Fibroblast of lung (primary cell): ENCODE measurements at places on chromosomes 6 and 20.

GRCh38 chr6:3766214-3766613, 14.7 kb upstream of the PXDC1 start:
- DNase-seq: peak; percentile 36

DNA sequence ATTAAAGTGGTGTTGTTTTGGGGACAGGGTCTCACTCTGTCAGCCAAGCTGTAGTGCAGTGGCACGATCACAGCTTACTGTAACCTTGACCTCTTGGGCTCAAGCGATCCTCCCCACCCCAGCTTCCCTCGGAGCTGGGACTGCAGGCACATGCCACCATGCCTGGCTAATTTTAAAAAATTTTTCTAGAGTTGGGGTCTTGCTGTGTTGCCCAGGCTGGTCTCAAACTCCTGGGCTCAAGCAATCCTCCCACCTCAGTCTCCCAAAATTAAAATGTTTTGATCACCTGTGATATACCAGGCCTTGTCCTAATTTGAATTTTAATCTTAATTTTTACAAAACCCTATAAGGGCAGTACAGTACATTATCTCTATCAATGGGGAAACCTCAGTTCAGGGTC, 25.5 kb downstream of the ACOT13 start:
- no peak for DNase-seq

DNA sequence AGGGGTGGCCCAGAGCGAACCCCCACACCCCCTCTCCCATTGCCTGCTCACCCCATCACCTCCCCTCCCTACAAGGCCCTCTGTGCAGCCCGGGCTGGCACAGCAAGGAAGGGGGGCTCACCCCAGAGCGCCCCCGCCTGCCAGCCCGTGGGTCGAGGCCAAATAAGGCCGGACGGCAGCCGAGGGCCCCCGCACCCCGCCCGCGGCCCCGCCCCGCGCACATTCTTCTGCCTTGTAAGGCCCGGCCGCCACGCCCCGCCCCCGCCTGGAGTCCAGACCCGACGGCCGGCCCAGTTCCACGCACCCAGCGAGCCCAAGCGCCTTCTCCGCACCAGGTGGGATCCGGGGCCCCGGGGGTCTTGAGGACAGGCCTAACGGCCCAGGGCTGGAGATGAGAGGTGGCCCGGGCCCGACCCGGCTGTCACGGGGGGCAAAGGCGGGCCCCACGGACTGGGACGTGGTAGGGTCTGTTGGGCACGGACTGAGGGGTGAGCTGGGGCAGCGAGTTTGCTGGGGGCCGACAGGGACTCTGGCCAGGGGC, at the start of gene MYL9:
Gene MYL9 (plus strand): TSS at position 293 of the 541 bp plus-strand sequence. CDS start 3,366 bp downstream, outside the sequence.
- peak; percentile 80 for DNase-seq

GRCh38 chr6:102736941-102737368, 1343.4 kb downstream of the GRIK2 start:
- peak; percentile 77 for DNase-seq

GRCh38 chr6:114989279-114989964, 646.6 kb upstream of the HS3ST5 start:
- no peak for DNase-seq

DNA sequence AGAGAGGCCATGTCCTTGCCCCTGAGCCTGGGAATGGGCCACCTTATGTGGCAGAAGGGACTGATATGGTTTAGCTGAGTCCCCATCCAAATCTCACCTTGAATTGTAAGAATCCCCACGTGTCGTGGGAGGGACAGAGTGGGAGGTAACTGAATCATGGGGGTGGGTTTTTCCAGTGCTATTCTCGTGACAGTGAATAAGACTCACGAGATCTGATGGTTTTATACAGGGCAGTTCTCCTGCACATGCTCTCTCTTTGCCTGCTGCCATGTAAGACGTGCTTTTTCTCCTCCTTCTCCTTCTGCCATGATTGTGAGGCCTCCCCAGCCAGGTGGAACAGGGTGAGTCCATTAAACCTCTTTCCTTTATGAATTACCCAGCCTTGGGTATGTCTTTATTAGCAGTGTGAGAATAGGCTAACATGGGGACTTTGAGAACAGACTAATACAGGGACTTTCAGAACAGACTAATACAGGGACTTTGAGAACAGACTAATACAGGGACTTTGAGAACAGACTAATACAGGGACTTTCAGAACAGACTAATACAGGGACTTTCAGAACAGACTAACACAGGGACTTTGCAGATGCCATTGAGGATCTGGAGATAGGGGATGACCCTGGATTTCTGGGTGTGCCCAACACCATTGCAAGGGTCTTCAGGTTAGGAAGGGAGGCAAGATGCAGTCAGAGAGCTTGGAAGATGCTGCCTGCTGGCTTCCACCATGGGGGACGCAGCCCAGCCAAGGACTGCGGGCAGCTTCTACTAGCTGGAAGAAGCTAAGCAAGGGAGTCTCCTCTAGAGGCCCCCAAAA, 86.9 kb downstream of the RAMACL start:
- no peak for DNase-seq

DNA sequence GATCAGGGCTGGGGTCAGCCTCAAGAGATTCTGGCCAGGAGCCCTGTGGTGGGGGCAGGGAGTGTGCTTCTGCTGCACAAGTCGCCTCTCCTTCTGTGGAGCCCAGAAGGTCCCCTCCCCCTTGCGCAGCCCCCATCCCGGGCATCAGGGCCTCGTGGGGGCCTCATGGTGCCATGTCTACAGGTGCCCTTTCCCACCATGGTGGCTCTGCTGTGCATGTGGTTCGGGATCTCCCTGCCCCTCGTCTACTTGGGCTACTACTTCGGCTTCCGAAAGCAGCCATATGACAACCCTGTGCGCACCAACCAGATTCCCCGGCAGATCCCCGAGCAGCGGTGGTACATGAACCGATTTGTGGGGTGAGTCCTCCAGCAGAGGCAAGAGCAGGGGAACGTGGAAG, 48.1 kb downstream of the TM9SF4 start:
- DNase-seq: no peak

- no peak for DNase-seq
Measured at GRCh38 chr6:52725143-52725534, 38.1 kb downstream of the GSTA2 start.

DNA sequence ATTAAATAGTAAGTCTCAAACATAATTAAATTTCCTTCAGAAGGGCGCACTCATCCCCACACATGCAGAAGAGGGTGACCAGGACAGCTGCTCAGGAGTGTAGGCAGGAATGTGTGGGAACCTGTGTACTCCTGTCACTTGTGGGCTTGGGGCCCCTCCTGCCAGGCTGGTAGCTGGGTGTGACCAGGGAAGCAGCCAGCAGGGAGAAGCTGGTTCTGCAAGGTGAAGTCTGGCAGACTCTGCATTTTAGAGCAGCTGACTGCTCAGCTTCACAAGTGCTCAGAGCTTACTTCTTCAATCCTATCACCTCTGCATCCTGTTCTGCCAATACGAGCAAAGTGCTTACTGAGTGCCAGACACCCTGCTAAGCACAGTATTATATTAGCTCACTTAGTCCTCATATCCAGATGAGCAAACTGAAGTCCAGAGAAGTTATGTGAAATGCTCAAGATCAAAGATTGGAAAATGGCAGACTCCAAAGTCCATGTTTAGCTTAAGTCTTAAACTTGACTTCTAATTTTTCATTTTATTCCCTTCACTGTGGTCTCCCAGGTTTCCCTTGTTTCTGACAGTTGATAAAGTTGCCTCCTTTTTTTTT, 27.9 kb downstream of the ELMO2 start:
- DNase-seq: no peak

GRCh38 chr6:4323322-4323721, 187.9 kb upstream of the ECI2 start:
- DNase-seq: no peak

- DNase-seq: no peak
Measured at GRCh38 chr20:34927736-34928135, 27.9 kb downstream of the GSS start.

GRCh38 chr6:15674690-15675386, 12.0 kb upstream of the DTNBP1 start:
- DNase-seq: no peak

- DNase-seq: peak; percentile 76
Measured at GRCh38 chr20:10369723-10370090, 64.3 kb downstream of the MKKS start.

GRCh38 chr20:39259808-39260207, 297.7 kb downstream of the DHX35 start:
- no peak for DNase-seq

GRCh38 chr6:88236612-88237360, 70.6 kb upstream of the CNR1 start:
- DNase-seq: no peak

- no peak for DNase-seq
Measured at GRCh38 chr20:61581825-61582188, 329.7 kb downstream of the CDH4 start.

DNA sequence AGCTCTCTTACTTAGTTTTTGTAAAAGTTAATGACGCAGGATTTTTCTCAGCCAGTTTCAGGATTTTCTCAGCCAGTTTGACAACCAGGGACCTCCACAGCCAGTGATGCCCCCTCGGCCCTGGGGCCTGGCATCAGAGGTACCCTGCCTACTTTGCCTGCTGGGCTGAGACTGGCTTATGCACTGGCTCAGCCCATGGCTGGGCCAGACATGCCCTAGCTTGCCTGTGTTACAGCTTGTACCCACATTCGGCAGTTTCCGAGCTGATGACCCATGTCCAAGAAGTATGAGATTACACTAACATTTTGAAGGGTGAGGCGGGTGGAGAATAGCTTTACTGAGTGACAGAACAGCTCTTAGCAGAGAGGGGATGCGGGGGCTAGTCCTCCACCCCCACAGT, 406.1 kb upstream of the HSF2 start:
- no peak for DNase-seq

DNA sequence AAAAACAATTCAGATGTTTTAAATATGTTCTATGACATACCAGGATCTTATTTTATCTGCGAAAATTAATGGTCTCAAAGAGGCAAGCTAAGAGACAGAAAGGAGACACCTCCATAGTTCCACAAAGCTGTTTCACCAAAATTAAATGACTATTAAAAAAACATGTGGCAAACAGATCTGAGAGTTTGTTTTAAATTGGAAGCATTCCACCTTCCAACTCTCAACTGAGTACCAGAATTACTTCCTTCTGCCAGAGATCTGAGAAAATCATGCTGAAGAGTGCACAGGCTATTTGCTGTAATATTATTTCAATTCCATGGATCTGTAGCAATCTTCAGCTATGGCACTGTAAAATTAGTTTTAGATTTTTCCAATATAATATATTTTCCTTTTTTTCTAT, 669.5 kb upstream of the MARCKS start:
- DNase-seq: no peak

GRCh38 chr20:33669873-33670640, 3.3 kb downstream of the ACTL10 start:
- DNase-seq: no peak

DNA sequence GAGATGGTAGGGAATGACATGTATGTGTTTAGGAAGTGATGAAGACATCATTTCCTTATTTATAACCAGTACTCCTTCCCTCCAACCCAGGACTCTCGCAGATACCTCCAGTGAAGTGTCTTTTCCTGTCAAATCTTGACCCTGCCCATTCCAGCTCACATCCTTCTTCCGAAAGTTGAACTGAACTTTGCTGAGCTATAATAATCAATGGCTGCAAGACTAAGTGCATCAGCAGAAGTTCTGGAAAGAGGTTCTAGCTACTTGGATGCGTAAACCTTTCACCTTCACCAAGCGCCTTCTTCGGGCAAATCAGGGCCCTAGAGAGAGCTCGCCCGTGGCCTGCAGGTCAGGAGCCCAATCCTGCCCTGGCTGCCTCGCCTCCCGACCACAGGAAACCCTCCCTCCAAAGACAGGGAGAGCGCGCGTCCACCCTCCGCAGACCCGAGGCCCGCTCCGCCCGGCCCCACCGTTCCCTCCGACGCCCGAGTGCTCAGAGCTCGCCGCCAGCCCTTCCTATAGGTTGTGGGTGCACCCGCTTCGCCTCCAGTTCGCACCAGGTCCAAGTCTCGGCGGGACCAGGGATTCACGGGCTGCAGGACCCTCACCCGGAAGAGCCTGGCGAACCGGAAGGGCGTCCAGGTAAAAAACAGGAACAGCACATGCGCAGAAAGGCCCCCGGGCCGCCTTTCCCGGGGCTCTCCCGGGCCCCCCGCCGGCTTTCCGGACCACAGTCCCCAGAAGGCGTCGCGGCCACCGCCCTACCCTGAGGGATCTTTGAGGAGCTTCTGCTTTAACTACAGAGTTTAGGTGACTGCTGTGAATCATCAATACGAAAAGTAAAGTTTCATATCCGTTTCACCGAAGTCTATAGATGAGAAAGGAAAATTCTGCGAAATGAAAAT, at the start of gene ZNF334:
Gene ZNF334 (minus strand): TSS at position 617 of the 902 bp plus-strand sequence. CDS start 1,457 bp downstream, outside the sequence.
- peak; percentile 65 for DNase-seq

DNA sequence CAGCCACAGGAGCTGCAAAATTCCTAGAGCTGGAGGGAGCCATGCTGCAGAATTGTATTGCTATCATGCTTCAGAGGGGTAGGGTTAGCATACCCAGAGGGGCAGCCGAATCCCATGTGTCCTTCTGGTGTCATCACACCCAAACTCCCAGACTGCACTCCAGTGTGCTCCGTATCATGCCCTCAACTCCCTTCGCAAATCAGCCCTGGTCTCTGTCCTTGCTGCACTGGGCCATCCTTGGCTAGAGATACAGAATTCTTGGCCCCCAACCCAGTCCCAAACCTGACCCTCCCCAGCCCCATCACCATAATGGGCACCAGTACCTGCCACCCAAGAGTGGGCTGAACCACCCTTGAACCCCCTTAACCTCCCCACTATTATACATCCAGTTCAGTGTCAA, 138.3 kb downstream of the ANKRD60 start:
- no peak for DNase-seq

GRCh38 chr6:106511288-106512047, 117.8 kb downstream of the RTN4IP1 start:
- DNase-seq: peak; percentile 63

- DNase-seq: peak; percentile 64
Measured at GRCh38 chr20:51930775-51931174, 128.5 kb upstream of the SALL4 start.

GRCh38 chr6:157811476-157812173, 11.4 kb upstream of the SNX9 start:
- DNase-seq: peak; percentile 43

DNA sequence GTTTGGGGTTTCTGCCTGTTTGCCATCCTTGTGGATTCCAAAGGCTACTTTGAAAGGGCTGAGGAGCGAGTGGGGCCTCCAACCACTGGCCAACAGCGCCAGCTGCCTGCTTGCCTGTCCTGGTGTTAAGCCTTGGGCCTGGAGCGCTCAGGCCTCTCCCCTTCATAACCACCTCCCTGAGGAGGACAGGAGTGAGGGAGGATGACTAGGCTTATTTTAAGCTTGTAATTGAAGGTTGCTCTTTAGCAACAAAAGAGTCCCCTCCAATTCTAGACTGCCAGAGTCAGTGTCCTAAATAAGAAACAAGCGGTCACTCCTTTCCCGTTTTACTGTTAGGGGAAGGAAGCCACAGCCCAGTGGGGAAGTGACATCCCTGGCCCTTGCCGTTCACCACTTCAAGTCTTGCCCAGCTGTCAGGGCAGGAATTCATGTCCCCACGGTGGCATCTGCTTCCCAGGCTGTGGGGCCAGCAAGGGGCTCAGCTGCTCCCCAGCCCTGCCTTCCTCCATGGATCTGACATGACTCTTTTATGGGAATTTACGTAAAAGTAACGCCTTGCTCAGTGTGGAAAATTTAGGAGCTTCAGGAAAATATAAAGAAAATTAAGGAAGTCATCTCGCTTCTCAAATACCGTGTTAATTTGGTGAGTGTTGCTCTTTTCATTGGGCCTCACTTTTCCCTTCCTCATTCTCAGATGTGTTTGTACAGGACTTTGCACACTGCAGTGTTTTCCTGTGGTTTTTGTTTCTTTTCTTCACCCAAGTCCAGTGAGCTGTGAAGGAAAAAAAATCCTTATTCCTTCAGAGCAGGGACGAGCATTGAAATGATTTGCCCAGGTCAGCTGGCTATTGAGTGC, 57.8 kb downstream of the SSR1 start:
- DNase-seq: no peak
